ENCODE measurements at places on chromosomes 5 and 9. TPM values are rescaled to one million over a fixed set of nuclear protein-coding genes. Genes with fewer than 3 reads are reported as not detected.

DNA sequence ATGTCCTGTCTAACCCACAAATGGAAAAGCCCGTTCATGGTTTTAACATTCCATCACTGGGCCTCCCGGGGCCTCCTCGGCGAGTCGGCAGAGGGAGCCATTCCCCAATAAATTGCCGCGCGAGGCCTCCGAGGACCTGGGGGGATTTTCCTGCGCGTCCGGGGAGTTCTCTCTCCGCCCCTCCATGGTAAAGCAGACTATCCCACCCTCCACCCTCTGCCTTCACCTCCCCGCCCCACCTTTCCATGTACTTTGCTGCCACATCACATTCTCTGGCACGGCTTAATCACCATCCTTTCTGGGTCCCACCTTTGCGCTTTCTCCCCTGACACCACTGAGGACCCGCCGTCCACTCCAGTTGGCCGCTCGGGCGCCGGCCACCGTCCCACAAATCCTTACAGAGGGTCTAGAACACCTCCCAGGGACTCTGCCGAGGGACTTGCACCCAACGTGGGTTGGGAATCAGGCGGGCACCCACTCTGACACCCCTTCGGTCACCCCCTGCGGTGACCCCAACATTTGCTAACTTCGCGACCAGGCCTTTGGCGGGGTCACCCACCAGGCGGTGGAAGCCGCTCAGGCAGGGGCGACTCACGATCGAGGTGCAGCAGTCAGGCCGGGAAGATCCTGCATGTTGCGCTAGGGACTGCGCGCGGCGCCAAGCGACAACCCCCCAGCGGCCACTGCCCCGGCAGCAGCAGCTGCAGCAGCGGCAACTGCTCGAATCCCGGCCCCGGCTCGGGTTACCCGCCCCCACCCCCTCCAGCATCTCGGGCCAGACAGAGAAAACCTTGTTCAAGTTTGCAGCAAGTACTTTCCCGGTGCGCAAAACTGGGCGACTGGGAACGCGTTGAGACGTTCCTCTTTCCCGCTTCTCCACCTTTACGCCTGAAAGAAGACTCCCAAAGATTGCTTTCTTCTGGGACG lies at the start of gene MEGF10:
Gene MEGF10, plus strand, starts transcription at position 778 of the 927 bp plus-strand sequence. CDS start 40,513 bp downstream, outside the sequence.
- H3K4me3 ChIP-seq: peak within 1 kb of the TSS; percentile 71
- DNase-seq: peak; percentile 32
- peaks cover 67% of the 10 kb centered on the region for H3K27me3 ChIP-seq
- H3K4me1 ChIP-seq: peaks cover 12% of the 10 kb centered on the region

DNA sequence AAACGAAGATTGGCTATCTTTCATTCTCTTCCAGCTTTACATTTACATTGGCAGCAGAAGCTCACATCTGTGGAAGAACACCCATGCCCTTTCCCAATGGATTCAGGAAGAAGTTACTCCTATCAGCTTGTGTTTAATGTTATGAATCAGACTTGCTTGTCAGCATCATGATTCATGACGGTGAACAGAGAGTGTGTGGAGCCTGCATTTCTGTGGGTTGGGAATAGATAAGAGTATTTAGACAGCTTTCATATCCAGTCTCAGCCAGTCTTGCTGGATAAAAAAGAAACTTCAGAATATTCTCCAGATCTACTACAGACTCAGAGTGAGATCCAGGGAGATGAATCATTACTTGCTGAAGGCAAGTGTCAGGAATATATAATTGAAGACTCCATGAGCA lies 812.9 kb upstream of the ZNF608 start:
- H3K4me3 ChIP-seq: no peak overlapping the region
- DNase-seq: no peak
- H3K27me3 ChIP-seq: no peaks in the 10 kb centered on the region
- H3K4me1 ChIP-seq: no peaks in the 10 kb centered on the region

DNA sequence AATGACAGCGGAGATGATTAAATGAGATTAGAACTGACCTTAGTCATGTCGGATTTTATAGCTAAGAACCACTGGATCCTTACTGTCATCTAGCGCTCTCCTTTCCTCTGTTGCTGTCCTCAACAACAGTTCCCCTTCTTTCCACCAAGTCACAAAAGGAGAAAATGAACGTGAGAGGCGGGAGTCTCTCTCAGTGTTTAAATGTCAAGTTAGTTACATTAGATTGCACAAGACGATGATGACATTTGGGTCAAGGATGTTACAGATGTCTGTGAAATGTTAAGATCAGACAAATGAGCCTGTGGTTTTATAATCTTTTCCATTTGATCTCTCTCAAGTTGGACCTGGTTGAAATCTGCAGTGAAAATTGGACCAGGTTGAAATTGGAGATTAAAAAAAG lies 53.5 kb downstream of the FBXO38 start:
- H3K4me3 ChIP-seq: peak overlapping the region; percentile 51
- H3K36me3 ChIP-seq: peaks cover 28% of the 10 kb centered on the region
- no peaks in the 10 kb centered on the region for H3K27me3 ChIP-seq
- H3K4me1 ChIP-seq: peaks cover 9% of the 10 kb centered on the region
- H3K27ac ChIP-seq: peak overlapping the region; percentile 96
- DNase-seq: no peak

DNA sequence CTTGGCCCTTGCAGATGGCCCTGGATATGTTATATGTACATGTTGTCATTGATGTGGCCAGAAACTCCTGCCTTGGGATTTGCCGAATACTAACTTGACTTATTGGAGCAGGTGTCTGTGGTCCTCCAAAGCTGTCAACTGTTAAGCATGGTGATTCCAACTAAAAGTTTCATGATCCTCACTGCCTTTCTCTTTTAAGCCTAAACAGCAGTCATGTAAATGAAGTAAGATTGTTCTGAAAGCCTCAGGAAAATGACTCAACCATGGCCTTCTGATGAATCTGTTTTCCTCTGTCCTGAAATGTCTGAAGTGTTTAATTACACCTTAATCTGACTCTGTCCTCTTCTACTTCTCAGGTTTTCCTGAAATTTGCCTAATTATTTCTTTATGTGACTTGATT lies 245.0 kb downstream of the FAM114A2 start:
- H3K4me3 ChIP-seq: no peak overlapping the region
- no peaks in the 10 kb centered on the region for H3K36me3 ChIP-seq
- H3K4me1 ChIP-seq: no peaks in the 10 kb centered on the region
- no peak overlapping the region for H3K27ac ChIP-seq
- peaks cover under 1% of the 10 kb centered on the region for H3K27me3 ChIP-seq
- no peak for DNase-seq

DNA sequence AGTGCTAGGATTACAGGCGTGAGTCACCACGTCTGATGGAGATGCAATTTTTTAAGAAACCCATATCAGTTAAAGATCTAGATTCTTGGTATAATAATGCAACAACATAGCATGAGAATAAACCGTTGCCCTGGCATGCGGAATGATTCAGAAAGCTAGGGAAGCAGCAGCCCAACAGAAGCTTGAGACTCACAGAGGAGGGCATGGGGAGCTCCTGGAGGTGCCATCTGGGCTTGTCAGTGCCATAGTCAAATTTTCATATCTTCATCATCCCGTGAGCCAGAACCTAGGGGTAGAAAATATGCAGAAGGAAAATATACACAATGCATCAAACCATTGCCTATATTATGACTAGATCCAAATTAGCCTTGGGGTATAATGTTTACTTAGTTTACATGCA lies 118.7 kb upstream of the ADAMTS16 start:
- H3K27me3 ChIP-seq: no peaks in the 10 kb centered on the region
- H3K27ac ChIP-seq: no peak overlapping the region
- H3K36me3 ChIP-seq: peaks cover 1% of the 10 kb centered on the region

DNA sequence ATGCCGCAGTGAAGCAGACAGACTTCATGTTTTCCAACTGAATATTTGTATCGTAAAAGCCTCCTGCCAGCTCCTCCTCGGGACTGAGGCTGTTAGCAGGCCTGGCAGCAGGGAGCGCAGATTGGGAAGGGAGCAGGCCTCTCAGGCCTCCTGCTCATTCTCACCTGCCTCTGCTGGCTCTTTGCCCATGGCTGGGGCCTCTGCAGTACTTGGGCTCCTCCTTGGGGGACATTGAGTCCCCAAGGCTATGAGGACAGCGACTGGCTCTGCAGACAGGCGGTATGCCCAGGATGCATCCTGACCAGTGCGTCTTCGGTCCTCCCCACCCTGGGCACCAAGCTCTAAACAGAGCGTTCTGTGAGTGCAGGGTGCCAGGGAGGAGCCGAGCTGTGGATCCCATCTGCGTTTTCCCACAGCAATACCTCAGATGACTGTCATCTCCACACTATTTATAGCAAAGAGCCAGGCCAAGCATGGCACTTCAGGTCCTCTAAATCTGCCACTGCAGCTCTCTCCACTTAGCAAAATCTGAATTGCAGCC lies 38.7 kb downstream of the TSTD2 start:
- no peak overlapping the region for H3K27ac ChIP-seq
- no peaks in the 10 kb centered on the region for H3K36me3 ChIP-seq
- no peak for DNase-seq

DNA sequence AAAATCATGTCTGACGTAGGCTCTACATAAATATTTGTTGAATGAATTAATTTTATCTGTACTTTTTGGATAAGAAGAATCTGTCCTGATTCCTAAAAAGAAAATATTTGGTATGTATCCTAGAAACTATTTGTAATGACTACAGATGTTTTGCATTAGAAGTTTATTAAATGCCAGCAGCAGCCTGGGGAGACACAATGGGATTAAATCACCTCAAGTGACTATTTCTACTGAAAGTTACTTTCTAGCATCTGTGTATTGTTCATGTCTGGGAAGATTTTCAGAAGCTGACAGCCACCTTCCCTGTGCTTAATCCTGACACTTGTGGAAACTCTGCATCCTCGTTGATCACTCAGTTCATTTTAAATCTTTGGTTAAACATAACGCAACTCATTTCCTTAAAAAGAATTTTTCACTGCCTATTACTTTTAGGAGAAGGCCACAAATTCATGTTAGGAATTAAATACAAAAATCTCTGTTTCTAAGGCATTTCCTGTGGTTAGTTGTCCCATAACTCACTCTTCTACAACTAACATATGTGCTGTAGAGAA lies 209.3 kb upstream of the PPP1R2B start:
- H3K36me3 ChIP-seq: no peaks in the 10 kb centered on the region
- H3K27ac ChIP-seq: no peak overlapping the region
- no peak overlapping the region for H3K4me3 ChIP-seq
- no peaks in the 10 kb centered on the region for H3K4me1 ChIP-seq
- peaks cover 18% of the 10 kb centered on the region for H3K27me3 ChIP-seq
- DNase-seq: no peak

GRCh38 chr5:153081385-153081784 lies 409.1 kb upstream of the GRIA1 start:
- no peaks in the 10 kb centered on the region for H3K4me1 ChIP-seq
- no peaks in the 10 kb centered on the region for H3K36me3 ChIP-seq
- no peak for DNase-seq
- H3K27me3 ChIP-seq: no peaks in the 10 kb centered on the region
- no peak overlapping the region for H3K4me3 ChIP-seq

DNA sequence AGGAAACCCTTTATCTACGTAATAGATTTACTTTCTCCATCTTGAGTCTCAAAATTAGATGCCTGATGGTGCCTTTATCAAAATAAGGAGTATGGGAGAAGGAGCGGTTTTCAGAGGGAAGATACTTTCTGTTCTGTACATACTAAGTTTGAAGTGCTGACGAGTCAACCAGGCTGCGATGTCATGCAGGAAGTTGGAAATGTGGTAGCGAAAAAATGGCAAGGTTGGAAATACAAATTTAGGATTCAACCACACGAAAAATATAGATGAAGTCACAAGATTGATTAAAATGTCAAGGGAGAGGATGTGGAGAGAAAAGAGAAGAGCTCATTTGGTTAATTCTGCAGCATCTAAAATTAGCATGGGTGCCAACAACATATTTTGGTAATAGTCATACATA lies 129.5 kb downstream of the FOXD1 start:
- no peaks in the 10 kb centered on the region for H3K4me1 ChIP-seq
- H3K36me3 ChIP-seq: no peaks in the 10 kb centered on the region
- H3K27ac ChIP-seq: no peak overlapping the region
- peaks cover 79% of the 10 kb centered on the region for H3K27me3 ChIP-seq
- no peak overlapping the region for H3K4me3 ChIP-seq

GRCh38 chr9:137116728-137117127 lies 2.2 kb upstream of the DPP7 start:
- peaks cover 13% of the 10 kb centered on the region for H3K4me1 ChIP-seq
- H3K27me3 ChIP-seq: no peaks in the 10 kb centered on the region
- no peak for DNase-seq
- no peak overlapping the region for H3K4me3 ChIP-seq

GRCh38 chr9:38343552-38343951 lies 49.0 kb upstream of the ALDH1B1 start:
- no peak for DNase-seq
- H3K4me1 ChIP-seq: peaks cover 7% of the 10 kb centered on the region
- no peak overlapping the region for H3K27ac ChIP-seq

DNA sequence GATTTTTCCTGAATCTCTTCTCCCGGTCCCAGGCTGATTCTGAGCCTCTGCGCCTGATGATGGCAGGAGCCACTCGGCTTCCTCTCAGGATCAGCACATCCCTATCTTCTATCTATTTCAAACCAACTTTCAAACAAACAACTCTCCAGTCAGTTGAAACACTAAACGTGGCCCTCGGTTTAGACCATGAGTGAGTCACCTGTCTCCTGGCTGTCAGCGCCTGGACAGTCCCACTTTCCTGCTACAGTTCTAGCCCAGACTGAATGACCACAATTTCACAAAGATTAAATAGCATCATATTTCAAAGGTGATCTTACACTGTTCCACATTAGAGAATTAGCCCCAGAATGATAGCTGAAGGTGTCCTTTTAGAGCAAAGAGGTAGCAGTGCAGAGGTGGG lies 6.2 kb downstream of the SLC6A19 start:
- no peak for DNase-seq
- H3K4me1 ChIP-seq: no peaks in the 10 kb centered on the region
- H3K4me3 ChIP-seq: no peak overlapping the region
- no peak overlapping the region for H3K27ac ChIP-seq
- no peaks in the 10 kb centered on the region for H3K27me3 ChIP-seq

DNA sequence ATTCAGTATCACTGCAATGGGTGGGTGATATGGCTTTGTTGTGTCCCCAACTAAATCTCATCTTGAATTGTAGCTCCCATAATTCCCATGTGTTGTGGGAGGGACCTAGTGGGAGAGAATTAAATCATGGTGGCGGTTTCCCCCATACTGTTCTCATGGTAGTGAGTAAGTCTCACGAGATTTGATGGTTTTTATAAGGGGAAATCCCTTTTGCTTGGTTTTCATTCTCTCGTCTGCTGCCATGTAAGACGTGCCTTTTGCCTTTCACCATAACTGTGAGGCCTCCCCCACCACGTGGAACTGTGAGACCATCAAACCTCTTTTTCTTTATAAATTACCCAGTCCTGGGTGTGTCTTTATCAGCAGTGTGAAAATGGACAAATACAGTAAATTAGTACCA lies 9.5 kb upstream of the NANS start:
- no peak for DNase-seq
- H3K36me3 ChIP-seq: peaks cover 5% of the 10 kb centered on the region
- peak overlapping the region; percentile 26 for H3K27ac ChIP-seq
- H3K27me3 ChIP-seq: no peaks in the 10 kb centered on the region
- H3K4me3 ChIP-seq: peak overlapping the region; percentile 93

Gene SLC34A1
- 0.19 TPM for total RNA-seq

Gene FUT7
- total RNA-seq: 1.8 TPM

Gene UBE2R2
- total RNA-seq: 58.1 TPM

Gene HTR1A
- not detected for total RNA-seq

Gene PCDHGA6
- total RNA-seq: 0.29 TPM

Gene PIP5K1B
- total RNA-seq: 2.5 TPM

Gene GAPT
- not detected for total RNA-seq

Data from activated T-cell treated with anti-CD3 and anti-CD28 coated beads, Interleukin-2, amount 50 U/mL, for 72 hours (primary cell).